LHCN-M2 (cell line): ENCODE measurements at places on chromosomes 4 and X.

DNA sequence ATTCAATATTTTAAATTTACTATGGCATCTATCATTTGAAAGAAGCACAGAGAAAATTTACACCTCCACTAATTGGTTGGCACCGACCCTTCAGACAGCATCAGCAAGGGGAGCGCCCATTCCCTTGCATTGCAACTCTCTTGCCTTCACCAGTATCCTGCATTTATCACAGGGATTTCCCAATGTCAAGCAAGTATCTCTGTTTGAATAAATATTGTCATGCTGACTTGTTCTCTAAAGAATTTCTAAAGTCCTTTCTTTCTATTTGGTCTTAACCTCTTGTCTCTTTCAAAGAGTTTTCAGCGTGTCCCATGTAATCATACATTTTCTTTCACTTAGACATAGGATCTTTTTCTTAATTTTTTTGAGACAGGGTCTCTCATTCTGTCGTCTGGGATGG is 10.4 kb downstream of the DCTD start:
- DNase-seq, result no peak

DNA sequence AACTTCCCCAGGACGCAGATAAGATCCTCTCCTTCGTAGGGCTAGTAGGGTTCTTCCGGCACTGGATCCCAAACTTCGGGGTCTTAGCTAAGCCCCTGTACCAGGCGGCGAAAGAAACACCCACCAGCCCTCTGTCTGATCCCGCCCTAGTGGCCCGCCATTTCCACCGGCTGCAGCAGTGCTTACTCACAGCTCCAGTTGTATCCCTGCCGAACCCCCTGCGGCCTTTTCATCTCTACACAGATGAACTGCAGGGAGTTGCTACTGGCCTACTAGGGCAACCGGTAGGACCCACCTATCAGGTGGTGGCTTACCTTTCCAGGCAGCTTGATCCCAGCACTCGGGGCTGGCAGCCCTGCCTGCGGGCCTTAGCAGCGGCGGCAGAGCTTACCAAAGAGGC is 961.2 kb downstream of the RPA4 start:
- no peak for DNase-seq

GRCh38 chrX:130051176-130051845 is 59.0 kb downstream of the ELF4 start:
- DNase-seq, result no peak

DNA sequence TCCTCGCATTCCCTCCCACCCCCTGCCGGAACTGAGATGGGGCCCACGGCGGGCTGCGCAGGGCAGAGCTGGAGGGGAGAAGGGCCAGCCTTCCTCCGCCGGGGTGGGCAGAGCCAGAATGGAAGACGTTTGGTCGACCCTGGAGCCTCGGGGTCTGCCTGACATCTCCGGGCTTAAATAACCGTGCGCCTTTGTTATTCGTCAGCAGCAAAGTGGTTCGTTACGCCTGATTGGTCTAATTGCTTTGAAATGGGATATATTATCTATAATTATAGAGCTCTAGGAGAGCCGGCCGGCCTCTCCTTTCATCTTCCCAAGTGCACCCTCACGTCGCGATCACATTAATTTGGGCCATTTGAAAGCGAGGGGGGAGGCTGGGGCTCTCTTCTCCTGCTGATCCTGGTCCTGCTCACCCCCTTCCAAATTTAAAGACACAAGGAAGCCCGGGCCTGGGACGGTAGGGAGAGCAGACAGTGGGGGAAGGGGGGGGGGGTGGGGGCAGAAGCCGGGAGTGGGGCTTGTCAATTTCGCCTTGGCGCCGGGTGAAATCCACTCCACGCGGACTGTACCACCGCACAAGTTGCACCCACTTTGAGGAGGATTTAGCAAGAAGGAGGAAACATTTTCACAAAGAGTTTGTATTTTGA is 4.7 kb upstream of the MSX1 start:
- no peak for DNase-seq

DNA sequence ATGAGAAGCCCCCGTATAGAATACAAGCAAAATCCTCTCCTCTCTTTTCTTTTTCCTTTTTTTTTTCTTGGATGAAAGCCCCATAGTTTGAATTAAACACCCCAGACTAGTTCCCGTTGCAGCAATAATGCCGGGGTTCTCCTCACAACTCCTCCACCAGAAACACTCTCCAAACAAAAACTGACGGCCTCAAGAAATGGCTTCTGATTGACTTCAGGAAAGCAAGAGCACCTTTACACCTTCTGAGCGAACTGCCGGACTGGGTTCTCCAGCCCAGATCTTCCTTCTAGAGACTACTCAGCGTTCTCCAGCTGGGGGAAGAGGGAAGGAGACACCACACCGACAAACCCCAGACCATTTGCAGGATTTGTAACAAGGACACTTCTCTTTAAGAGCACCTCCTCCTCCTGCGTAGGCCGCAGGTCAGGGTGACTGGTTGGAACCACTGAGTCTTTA is 4.0 kb downstream of the HAND2 start:
- no peak for DNase-seq
